ENCODE measurements at places on chromosomes 4 and X.

- DNase-seq = peak; percentile 7
Measured at GRCh38 chrX:18424482-18425198, 768 bp upstream of the CDKL5 start.

GRCh38 chrX:28177202-28177601 is 196.0 kb upstream of the DCAF8L1 start:
- DNase-seq = no peak

DNA sequence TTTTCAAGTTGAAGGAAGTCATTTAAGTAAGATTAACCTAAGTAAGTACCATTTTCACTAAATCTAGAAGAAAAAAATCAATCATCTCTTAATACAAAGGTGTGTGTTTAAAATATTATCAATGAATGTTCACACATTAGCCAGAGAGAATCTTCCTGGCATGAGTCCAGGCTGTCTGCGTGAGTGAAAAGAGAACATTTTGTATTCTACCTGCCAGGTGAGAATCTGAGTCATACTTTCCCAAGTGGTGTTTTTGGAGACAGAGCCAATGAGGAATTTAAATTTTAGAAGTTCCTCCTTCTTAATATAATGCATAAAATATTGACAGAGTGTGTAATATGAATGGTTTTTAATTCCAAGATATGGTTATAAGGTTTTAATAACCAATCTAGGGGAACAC is 371.8 kb upstream of the NR3C2 start:
- no peak for DNase-seq

DNA sequence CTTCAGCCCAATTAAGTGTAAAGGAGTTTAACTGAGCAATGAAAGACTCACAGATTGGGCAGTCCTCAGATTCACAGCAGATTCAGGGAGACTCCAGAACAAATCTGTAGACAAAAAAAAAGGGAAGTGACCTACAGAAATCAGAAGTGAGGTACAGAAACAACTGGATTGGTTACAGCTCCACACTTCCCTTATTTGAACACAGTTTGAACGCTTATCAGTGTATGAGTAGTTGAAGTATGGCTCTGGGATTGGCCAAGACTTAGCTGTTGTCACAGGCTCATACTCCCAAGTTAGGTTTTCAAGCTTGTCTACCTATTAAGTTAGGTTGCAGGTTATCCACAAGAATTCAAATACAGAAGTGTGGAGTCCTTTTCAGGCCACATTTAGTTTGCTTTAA is 112.4 kb upstream of the ELOVL6 start:
- DNase-seq = no peak

GRCh38 chrX:29911673-29912072 is 303.7 kb upstream of the MAGEB2 start:
- DNase-seq = no peak

- no peak for DNase-seq
Measured at GRCh38 chr4:168021666-168022065, 70.7 kb upstream of the ANXA10 start.

DNA sequence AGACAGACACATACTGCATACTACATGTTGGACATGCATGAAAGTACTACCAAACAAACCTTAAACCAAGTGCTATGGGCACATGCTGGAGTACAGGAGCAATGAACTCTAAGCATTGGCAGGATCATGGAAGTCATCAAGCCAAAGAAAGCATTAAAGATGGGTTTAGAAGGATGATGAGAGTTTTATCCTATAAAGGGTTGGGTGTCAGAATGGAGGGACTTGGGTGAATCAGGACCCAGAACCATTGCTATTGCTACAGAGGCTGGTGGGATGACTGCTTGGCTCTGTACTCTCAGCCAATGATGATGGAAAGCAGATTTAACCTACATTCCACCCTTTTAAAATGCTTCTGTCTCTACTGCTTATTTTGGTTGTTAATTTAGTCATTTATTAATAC is 233.9 kb upstream of the EDA2R start:
- DNase-seq = no peak

- DNase-seq = no peak
Measured at GRCh38 chr4:157013656-157014055, 42.1 kb upstream of the PDGFC start.
